ENCODE measurements at places on chromosomes 1 and 21.

- DNase-seq = no peak
Measured at GRCh38 chr1:185017966-185018365, 27.4 kb upstream of the RNF2 start.

DNA sequence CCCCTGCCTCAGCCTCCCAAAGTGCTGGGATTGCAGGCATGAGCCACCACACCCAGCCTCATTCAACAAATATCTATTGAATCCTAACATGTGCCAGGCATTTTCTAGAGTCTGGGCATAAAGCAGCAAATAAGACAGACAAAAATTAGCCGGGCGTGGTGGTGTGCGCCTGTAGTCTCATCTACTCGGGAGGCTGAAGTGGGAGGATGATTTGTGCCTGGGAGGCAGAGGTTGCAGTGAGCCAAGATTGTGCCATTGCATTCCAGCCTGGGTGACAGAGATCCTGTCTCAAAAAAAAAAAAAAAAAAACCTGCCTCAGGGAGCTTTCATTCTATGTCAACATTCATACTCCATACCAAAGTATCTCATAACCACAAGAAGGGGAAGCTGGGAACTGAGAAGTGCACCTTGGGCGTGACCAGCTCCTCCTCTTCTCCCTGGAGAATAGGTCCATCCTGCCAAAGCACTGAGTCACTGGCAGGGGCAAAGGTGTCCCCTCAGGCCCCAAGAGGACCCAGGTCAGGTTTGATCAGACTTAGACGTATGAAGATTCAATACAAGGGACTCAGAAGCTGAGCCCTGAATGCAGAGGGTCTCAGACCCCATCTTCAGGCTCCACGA lies 36.8 kb upstream of the PPP1R15B start:
- DNase-seq = no peak

DNA sequence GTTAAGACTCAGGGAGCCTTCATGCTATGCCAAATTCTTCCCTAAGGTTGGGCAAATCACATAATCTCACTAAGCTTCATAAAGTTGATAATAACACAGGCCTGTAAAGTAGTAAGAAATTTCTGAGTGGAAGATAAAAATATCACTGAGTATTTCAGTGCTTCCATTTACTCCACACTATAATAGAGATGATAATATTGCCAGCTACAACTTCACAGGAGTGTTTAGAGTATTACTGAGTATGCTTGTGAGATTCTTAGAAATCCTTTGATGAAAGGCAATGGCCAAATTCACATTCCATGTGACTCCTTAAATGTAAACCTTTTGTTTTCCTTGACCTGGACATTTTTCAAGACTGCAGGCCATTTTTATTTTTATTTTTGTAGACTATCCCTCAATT lies 10.4 kb downstream of the ITGB3BP start:
- DNase-seq = no peak

DNA sequence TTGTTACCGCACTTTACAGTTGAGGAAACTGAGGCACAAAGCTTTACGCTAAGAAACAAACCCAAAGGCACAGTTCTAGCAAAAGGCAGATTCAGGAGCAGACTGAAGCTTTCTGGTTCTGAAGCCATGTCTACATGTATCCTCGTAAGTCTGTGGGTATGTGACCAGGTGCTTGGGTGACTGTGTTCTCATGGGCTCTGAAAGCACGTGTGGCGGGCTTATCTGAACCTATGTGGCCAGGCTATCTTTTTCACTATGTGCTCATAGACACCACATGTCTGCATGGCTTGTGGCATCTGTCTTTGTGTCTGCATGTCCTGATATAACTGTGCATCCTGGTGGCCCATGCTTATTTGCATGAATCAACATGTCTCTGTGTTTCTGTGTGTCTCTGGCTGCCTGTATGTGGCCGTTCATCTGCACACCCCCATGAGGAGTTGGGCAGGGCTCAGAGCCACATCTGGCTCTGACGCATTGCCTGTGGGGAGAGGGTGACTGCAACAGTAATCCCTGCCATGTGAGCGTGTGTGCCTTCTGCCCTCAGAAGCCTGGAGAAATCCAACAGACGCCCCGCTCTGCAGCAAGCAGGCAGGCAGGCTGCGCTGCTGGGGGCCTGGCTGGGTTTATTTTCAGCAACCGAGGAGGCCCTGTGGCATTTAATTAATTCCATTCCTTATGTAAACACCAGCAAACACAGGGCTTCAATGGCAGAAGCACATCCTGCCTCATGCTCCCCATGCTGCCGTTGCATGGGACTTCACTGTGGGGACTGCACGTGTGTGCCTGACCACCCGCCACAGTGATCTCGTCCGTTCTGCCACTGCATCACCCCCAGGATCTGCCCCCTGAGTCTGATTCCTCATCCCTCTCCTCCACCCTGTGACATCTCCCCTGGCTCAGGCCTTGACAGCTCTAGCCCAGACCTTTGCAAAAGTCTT lies 115.4 kb downstream of the TRABD2B start:
- no peak for DNase-seq

GRCh38 chr1:226255380-226255779 lies 31.9 kb downstream of the MIXL1 start:
- DNase-seq = no peak

DNA sequence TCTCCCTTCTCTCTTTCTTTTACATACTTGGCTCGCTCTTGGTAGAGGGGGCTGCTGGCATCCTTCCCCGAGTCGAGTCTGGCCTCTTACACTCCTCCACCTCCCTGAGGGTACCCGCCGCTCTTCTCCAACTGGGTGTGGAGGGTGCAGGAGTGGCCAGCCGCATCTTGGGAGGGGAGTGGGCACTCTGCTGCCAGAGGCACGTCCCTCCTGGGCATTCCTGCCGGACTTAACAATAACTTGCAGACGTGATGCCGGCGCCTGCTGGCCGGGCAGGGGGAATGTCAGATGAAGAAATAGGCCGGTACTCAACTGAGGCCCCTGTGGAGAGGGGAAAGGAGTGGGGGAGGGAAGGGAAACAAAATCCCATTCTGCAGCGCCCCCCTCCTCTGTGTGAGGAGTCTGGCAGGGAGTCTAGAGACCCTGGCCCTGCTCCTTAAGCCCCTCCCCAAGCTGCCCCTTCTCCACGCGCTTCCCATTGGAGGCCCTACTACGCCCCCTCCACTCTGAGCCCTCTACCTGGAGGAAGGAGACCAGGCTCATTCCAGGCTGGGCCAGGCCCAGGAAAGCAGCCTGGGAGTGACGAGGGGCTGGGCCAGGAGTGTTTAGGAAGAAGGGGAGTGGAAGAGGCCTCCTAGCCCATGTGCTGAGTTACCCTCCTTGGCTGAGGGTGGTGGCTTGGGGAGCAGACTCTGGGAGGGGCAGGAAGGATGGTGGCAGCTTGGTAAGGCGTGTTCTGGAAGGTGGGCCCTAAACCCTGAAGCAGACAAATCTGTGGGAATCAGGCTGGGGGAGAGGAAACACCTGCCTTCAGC lies 1.8 kb downstream of the ATP2B4 start:
- no peak for DNase-seq

GRCh38 chr1:54695221-54695620 lies 20.4 kb upstream of the TTC4 start:
- no peak for DNase-seq

DNA sequence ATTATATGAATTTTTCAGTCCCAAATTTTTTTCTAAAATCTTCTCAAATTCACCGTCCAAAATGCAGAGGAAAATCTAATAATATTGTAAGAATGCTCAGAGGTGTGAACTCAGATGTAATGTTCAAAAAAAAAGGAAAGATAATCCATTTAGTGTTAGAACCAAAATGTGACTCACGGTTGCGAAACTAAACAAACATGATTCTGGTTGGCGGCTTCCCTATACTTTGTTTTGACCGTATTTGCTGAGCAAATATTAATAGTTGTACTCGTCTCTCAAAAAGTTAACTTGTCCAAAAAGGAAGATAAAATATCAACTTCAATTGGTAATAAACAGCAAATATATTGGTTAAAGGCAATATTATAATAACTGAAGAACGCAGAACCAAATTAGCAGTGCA lies 34.4 kb downstream of the ZSWIM5 start:
- DNase-seq = peak; percentile 64

DNA sequence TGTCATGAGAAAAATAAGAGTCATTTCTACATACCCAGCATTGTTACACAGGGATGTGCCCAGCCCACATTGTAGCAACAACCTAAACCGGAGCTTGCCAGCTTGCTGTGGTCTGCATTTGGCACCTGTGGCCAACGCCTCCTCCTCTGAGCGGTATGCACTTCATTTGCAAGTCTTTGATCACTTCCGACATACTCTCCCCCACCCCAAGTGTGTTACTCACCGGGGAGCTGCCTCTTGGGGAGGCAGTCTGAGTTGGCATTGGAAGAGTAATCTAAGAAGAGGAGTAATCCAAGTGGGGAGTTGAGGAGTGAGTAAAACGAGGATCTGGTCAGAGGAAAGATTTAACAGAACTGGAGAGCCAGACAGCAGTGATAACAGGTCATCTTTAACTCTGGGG lies 3.8 kb downstream of the BCL9 start:
- no peak for DNase-seq

GRCh38 chr21:45827302-45827692 lies 154.3 kb upstream of the COL6A1 start:
- DNase-seq = no peak

DNA sequence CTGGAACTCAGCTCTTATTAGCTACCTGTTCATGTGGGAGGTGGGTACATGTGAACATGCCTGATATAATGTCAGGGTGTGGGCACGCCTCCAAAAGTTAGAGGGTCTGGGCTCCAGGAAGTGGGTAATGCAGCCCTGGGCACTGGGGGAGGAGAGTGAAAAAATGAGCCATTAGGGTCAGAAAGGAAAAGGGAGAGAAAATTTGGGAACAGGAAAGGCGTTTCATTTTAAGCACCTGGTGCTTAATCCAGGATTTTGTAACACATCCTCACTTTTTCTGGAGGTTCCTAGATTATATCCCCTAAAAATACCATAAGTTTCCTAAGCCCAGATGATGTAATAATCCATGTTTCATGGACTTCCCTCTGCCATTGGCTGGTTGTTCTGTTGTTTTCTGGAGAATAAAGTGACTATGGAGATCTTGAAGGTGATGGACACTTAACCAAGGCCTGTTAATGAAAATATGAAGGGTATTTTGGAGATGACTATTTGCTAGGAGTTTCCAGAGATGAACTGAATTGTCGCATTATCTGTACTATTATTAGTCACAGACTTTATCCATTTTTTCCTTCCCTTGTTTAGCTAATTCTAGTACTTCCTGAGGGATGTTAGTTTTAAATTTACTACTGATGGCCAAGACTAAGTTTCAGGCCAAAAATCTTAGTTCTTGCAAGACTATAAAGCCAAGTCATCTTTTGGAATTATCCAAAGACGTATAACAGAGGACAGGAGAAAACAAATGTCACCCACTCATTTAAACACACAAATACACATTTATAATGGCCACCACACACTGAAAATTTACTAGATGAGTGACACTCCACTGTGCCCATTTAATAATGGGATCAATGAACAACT lies 24.4 kb upstream of the TARBP1 start:
- DNase-seq = no peak

- DNase-seq = no peak
Measured at GRCh38 chr1:62128745-62129144, 65.9 kb upstream of the L1TD1 start.

DNA sequence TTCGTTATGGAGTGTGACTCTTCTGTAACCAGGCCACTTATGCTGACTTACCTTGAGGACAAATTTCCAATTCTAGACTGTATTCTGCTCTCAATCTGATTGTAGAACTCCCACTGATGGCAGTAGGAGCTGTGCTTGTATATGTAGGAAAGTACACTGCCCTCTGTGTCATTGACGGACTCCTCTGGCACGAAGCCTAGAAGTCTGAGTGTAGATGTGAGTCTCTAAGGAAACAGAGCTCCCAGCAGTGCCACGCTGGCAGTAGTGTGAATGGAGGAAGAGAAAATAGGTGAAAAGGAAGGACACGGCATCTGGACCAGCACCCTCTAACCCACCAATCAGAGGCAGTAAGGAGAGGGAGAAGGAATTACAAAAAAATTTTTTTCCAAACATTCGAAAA lies 130.4 kb upstream of the ADGRL2 start:
- DNase-seq = peak; percentile 61

- DNase-seq = no peak
Measured at GRCh38 chr1:7613851-7614205, 157.3 kb upstream of the VAMP3 start.

GRCh38 chr1:163866564-163866963 lies 544.8 kb downstream of the NUF2 start:
- no peak for DNase-seq

- DNase-seq = no peak
Measured at GRCh38 chr21:34200288-34200905, 127.0 kb downstream of the MRPS6 start.

DNA sequence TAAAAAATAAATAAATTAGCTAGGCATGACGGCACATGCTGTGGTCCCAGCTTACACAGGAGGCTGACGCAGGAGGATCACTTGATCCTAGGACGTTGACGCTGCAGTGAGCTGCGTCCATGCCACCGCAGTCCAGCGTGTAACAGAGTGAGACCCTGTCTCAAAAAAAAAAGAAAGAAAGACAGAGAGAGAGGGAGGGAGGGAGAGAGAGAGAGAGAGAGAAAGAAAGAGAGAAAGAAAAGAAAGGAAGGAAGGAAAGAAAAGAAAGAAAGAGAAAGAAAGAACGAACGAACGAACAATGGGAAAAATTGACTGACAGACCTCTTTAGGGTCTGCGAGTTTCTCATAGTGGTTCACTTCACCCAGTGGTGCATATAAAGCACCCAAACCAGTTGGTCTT lies 97.8 kb upstream of the BMP8A start:
- no peak for DNase-seq

DNA sequence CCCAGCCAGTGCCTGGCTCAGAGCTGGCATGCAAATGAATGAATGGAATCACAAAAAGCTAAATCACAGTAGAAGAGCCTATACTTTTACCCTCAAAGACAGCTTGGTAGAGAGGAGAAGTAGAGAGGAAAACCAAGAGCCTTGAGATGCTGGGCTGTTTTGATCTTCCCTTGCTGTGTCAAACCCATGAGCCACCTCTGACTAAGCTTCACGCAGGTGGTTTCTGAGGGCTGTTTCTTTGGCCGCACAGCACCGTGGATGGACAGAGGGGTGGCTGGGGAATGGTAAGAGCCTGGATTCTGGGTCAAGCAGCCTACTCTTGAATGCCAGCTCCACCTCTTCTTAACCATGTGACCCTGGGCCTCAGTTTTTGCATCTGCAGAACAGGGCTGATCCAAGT lies 18.6 kb downstream of the ABCG1 start:
- no peak for DNase-seq

DNA sequence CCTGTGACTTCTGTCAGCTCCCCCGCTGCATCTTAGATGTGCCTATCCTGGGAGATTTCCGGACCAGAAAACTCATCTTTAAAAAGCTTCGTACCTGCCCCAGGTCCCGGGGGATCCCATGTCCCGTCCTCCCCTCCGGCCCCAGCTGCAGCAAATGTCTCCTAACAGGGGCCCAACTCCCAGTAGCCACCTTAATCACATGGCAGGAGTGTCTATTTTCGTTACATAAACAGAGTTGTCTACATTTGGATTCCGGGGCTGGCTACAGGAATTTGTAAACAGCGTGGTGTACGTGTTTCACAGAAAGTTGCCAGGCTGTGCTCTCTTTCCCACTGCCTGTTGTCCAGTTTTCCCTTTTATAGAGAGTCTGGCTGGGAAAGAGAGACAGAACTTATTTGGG lies 17.9 kb upstream of the KCNE2 start:
- no peak for DNase-seq

GRCh38 chr1:212858461-212859265 lies 588 bp downstream of the FLVCR1 start:
- DNase-seq = no peak

All from LNCaP clone FGC (cell line).